ENCODE measurements at places on chromosomes 12 and 14.

GRCh38 chr14:99529899-99530298 lies 48.7 kb downstream of the CCNK start:
- DNase-seq, result no peak

- no peak for DNase-seq
Measured at GRCh38 chr12:128483526-128484255, 216.7 kb downstream of the TMEM132C start.

DNA sequence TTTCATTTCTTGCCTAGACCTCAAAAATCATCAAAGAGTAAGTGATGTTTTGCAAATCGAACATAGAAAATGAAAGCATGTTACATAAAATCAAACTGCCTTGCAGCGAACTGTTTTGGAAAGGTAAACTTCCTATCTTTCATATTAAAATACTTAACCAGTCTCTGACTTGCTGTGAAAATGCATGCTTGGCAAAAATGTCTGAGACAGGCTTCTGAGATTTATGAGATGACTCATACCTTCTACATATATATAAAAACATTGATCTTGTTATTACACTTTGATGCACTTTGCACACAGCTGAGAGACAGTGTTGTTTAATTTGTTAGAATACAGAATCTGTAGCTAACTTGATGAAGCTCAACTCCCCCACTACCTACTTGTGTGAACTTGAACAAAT lies 179.1 kb downstream of the KITLG start:
- no peak for DNase-seq

DNA sequence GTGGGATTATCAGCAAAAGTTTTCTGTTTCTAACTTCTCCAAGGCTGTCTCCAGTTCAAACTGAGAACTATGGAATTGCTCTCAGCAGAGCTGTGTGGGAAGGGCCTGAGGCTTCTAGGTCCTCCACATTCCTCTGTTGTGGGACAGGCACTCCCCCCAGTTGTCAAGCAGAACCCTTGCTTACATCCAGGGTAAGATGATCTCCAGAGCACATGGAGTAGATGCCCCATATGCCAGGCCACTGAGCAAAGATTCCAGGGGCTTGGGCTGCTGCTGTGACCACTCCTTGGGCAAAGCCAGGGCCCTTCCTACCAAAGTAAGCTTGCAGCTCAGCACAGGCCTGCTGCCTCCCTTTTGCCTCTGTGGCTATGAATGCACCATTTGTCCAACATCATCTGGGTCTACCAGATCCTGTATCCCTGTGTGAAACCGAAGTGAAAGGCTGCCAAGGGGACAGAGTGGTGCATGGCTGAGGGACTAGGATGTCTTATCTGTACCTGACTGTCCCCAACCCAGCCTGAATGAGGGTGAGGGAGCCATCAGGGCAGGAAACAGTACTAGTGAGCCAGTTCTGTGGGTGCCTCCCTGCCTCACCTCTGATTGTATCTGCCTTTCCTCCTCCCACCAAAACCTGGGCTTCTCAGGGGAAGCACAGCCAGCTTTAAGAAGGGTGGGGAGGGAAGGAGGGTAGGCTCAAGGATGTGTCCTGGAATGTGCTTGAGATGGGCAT lies 13.1 kb upstream of the ESPL1 start:
- no peak for DNase-seq

GRCh38 chr14:67580336-67581171 lies 19.5 kb downstream of the PIGH start:
- DNase-seq, result no peak

DNA sequence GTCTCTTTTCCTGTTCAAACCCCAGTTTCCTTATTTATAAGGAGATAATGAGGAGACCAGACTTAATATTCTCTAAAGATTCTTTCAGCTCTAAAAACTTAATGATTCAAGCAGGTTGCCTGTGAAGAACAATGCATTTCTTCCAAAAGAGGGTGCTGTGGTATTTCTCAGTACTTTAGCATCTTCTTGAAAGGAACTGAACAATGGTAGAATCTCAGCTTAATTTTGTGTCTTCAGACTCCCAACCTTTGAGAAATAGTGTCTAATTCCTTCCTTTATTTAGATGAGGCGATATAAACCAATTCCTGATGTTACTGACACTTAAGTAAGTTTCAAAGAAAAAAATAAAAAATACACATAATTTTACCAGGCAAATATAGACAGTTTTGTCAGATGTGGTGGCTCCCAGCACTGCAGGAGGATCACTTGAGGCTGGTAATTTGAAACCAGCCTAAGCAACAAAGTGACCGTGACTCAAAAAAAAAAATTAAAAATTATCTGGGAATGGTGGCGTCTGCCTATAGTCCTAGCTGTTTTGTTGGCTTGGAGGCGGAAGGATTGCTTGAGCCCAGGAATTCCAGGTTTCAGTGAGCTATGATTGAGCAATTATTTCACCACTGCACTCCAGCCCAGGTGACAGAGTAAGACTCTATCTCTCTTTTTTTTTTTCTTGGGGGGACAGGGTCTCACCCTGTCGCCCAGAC lies 76.9 kb upstream of the PSMA6 start:
- DNase-seq, result no peak

- DNase-seq, result no peak
Measured at GRCh38 chr12:27709932-27710591, 570 bp upstream of the MRPS35 start.

GRCh38 chr14:58912799-58913432 lies 275.2 kb downstream of the DACT1 start:
- no peak for DNase-seq

GRCh38 chr12:78398750-78399149 lies 465.8 kb upstream of the SYT1 start:
- DNase-seq, result no peak
